Fibroblast of skin of scalp (primary cell): ENCODE measurements at places on chromosomes 2 and 18.

DNA sequence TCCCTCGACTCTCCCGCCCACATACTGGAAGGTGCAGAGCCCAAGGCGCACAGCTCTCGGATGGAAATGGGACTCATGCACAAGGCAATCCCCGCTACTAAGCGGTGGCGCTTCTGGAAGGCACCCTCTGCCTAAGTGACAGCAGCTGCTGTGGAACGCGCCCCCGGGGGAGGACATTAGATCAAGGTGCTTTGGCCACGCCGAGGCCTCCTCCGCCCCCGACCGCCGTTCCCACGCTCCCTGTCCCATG, 202 bp downstream of the MCEE start:
- no peak for DNase-seq

GRCh38 chr18:10499230-10499629, 26.6 kb upstream of the NAPG start:
- peak; percentile 45 for DNase-seq

DNA sequence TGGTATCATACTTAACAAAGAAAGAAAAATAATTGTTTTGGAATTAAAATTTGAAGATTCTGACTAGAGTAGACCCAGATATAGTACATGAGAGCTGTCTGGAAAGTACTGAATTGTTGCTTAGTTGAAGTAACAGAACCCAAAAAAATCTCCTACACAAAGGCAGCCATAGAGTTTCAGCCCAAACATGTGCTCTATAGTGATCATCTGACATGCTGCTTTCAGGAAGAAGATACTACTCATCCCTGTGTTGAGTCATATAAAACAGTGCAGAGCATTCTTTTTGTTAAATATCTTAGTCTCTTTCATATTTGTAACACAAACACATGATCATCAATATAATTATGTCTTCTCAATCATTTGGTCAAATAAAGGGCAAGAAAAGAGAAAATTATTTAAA, 84.8 kb upstream of the PTPRM start:
- DNase-seq = no peak

- DNase-seq = peak; percentile 67
Measured at GRCh38 chr2:181036848-181037603, 56.6 kb downstream of the UBE2E3 start.

GRCh38 chr2:108270346-108270745, 18.3 kb upstream of the SULT1C2 start:
- DNase-seq = no peak

GRCh38 chr2:202290970-202291369, 25.4 kb downstream of the NOP58 start:
- no peak for DNase-seq

DNA sequence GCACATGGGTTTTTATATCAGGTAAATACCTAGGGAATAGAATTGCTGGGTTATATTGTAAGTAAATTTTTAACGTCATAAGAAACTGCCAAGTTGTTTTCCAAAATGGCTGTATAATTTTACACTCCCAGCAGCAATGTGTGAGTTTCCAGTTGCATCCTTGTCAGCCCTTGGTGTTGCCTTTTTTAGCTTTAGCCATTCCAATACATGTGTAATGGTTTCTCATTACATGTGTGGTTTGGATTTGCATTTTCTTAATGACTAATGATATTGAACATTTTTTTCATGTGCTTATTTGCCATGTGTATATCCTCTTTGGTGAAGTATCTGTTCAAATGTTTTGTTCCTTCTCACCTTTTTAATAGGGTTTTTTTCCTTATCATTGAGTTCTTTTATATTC, 70.8 kb downstream of the ABI2 start:
- no peak for DNase-seq

DNA sequence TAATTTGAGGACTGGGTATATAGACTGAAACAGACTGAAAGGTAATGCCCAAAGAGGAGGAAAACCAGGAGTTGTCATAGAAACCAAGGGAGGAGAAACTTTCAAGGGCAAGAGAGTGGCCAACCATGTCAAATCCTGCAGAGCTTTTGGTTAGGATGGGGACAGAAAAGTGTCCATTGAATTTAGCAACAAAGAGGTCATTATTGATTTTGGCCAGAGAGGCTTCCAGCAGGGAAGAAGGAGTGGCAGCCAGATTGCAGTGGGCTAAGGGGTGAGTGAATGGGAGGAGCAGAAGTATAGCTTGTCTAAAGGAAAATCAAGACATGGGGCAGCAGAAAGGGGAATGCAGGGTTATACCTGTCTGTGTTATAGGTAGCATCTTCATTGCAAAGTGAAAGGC, 194.0 kb downstream of the CAMKMT start:
- no peak for DNase-seq

DNA sequence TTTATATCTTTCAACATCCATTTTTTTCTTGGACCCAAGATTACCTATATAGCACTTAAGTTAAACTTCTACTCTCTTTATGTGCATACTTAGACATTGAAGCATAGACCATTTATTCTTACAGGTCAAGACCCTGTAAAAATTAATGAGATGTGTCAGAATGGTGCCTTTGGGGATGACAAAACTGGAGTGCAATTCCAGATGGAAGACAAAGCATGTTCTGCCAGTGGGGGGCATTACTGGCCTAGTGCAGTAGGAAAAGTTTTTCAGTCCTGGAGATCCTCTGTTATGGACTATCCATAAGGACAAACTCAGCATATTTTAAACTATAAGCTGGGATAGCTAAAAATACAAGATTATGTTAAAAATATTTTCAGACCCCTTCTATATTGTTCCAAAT, 57.8 kb upstream of the MMADHC start:
- DNase-seq = peak; percentile 51

DNA sequence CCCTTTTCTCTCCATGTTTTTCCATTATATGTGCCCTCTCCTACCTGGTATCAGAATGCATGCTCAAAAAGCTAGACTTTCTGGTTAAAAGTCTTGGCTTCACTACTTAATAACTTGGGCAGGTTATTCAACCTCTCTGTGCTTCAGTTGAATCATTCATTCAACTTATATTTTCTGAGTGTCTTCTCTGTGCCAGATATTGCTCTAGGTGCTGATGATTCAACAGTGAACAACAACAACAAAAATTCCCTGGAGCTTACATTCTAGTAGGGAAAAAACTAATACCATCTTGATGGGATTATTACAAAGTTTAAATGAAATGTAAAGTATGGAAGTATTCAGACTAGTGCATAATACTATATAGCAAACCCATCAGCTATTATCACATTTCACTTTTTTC, 55.2 kb downstream of the SOS1 start:
- DNase-seq = no peak

- DNase-seq = no peak
Measured at GRCh38 chr2:197600306-197600705, 75.1 kb downstream of the RFTN2 start.

- no peak for DNase-seq
Measured at GRCh38 chr18:27862041-27862682, 314.8 kb downstream of the CDH2 start.

DNA sequence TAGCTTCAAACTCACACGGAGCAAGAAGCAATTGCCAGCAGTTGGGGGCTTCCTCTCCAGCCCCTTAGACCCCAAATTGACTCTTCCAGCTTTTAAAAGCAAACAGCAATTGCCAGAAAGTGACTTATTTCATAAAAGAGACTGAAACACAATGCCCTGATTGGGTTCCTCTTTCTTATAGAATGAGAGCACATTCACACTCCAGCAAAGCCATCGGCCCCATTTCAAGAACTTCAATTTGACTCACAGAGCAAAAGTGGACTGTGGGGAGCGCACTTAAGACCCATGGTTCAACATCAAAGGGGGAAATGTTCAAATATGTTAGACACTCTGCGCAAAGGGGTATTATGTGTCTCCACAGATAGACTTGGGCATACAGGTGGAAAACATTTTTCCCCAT, 484.7 kb downstream of the BCL11A start:
- DNase-seq = no peak
